ENCODE measurements at places on chromosomes 2 and 18.

DNA sequence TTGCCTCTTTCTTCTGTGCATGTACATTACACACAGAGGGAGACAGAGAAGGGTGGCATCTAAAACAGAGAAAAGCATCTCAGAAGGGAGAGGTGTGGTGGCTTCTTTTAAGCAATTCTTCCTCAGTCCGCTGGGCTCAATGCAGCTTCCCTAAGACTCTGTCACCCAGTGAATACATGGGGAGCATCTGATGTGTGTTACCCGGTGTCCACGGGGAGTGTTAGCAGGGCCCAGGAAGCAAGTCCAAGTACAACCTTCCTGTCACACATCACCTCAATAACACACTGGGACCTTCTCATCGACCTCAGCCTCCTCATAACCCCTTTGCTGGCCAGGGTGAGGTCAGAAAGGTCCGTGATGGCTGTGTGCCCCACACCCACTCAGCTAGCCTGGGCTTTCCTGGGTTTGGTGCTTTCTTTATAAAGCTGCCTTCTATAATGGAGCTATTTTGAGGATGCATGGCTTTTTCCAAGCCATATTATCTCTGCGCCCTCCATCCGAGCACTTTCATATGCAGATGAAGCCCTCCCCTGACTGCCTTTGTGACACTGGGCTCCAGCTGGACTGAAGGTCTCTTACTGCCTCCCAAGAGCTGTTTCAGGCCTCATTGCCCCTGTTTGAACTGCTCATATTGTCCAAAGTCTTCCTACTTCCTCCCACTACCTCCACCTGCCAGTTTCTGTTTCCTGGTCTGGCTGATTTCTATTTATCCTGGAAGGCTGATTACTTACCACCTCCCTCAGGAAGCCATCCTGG, 21.4 kb downstream of the TNFRSF11A start:
- no peak for DNase-seq

DNA sequence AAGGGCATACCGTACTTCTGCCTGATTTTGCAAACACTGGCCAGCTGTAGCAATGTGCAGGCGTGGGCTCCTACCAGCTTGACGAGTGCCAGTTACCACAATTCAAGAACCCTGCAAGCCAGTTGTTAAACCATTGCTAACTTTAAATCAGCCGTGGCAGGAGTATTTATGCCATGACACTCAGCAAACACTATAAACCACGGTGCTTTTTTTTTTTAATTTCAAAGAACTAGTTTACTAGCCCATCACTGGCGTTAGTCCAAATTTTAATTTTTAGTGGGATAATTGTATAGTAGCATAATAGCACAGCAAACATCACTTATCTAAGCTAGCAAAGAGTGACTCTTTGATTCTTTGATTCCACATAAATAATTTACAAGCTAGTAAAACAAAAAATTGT, 111.1 kb downstream of the COL4A4 start:
- no peak for DNase-seq

DNA sequence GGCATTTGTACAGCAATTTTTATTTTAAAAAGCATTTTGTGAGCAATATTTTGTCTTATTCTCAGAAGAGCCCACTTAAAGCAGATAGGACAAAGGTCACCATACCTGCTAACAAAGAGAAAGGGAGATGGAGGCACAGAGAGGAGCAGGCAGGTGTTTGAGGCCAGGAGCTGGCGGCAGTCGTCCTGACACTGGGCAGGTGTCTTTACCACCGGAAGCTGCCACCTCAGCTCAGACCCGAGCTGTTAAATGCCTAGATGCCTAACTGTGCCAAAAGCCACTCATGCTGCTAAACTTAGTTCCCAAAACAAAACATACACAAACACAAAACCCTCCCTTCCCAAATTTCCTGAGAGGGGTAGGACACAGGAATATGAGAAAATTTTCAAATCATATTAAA, 120.9 kb downstream of the CNTNAP5 start:
- no peak for DNase-seq

- no peak for DNase-seq
These were observed 54.1 kb upstream of the PTPRM start for GRCh38 chr18:7512990-7513389.

- no peak for DNase-seq
These were observed 44.1 kb downstream of the ATOH8 start for GRCh38 chr2:85797921-85798320.

- DNase-seq = no peak
These were observed 28.2 kb upstream of the IMPA2 start for GRCh38 chr18:11953113-11953512.

GRCh38 chr18:63831080-63831788, 56.0 kb downstream of the SERPINB7 start:
- DNase-seq = peak; percentile 31

DNA sequence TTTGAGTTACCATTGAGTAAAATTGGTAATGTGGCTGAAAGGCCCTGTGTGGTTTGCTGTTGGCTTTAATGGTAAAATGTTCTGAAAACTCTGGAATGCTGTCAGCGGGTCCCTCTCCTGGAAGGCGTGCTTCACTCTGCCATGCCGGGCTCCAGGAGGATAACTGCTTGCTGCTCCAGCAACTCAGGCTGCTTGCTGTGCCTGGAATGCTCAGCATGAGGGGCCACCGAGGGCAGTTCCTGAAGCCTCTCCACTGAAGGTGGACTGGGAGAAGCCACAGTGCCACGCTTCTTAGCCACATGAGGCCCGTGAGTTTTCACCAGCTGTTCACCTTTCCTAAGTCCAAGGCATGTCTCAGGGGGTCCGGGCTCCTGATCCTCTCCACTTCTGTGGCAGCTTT, 90.4 kb upstream of the FAM110C start:
- no peak for DNase-seq

GRCh38 chr18:58024139-58024538, 19.9 kb upstream of the NEDD4L start:
- DNase-seq = no peak

- no peak for DNase-seq
These were observed 41.8 kb downstream of the UBXN4 start for GRCh38 chr2:135783439-135783838.

GRCh38 chr2:12950957-12951656, 234.4 kb downstream of the TRIB2 start:
- DNase-seq = peak; percentile 32

DNA sequence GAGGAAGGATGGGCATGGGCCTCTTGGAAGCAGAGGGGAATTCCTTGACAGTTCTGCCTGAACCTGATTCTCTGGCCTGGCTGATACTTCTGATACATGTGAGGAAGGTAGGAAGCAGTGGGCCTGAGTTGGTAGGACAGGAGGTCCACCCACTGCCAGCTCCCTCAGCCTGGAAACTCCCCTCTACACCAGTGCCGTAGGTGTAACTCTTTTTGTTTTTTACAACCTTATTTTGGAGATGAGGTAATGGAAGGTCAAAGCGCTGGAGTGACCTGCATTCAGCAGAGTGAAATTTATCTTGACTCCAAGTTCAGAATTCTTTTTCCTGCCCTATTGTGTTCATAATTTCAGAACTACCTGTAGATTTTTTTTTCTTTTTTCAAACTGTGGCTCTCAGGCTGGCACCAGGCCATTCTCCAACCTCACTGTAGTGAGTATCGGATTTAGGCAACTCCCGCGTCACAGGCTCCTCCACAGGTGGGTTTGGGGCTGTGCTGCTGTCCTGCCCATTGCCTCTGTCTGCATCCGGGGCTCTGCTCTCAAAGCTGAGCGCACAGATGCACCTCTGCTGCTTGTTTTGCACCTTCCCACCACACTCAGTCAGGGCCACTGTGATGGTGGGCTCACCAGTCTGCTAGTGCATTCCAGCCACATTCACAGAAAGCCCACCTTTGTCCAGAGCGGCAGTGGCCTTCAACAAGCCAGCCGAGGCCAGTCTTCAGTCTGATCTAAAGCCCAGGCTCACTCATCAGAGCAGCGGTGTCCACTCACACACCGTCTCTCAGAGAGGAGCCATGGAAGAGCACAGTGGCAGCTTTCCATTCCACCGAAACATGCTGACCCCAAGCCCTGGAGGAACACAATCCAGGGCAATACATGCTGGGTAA, 87.2 kb downstream of the UXS1 start:
- peak; percentile 65 for DNase-seq

GRCh38 chr2:187612857-187613256, 58.6 kb upstream of the TFPI start:
- no peak for DNase-seq

Measured in inflammatory macrophage treated with lipopolysaccharide for 1 hour (primary cell).